GM13976 (cell line): ENCODE measurements at places on chromosomes 3 and 15.

DNA sequence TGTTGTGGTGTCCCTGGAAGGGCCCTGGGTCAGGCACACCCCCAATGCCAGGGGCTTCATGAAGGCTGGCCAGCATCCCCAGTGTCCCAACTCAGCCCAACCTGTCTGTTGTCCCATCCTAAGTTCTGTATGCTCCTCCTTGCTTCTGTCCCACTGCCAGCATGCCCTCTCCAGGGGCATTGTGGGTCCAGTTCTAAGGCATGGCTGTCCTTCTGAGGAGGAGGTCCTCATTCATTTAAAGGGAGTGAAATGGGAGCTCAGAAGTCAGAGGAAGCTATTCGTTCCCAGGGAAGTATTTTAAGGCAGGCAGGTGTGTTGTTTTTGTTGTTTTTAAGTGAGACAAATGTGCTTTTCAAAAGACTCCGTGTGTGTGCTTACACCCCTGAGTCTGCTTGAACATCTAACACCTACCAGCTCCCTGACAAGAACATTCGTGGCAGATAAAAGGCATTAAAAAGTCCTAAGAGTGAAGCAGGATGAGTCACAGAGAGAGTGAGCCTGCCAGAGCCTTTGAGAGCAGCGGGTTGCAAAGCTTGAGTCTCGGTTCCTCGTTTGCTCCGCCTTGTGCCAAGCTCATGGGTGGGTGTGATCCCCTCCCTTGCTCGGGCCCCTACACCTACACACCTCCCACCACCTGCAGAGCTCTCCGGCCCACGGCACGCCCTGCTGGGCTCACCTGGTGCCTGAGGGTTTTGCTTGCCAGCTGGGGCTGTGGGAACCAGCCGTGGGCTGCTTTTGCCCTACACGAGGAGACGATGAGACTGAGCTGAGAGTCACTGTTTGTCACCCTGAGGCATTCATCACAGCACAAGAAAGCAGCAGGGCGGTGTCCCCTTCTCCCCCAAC lies 183.4 kb upstream of the TOPAZ1 start:
- peak; percentile 80 for DNase-seq

DNA sequence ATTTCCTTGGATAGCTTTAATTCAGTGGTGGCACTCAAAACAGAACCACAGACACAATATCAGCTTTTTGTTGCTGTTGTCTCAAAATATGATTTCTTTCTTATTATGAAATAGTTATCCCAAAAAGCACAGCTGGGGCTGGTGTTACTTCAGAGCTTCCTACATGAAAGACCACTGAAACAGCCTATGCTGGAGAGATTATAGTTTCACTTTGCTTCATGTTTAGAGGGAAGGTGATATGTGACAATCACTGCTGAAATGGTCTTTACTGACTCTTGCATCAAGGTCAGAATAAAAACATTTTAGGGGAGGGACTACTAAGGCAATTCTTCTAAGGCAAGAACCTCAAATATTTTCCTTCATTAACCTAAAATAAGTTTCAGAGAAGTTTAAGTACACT lies 190.7 kb downstream of the TNIK start:
- DNase-seq = no peak

GRCh38 chr3:195612075-195612800 lies 28.5 kb upstream of the APOD start:
- peak; percentile 3 for DNase-seq

GRCh38 chr3:197737749-197738462 lies 1.2 kb upstream of the RUBCN start:
- DNase-seq = no peak

DNA sequence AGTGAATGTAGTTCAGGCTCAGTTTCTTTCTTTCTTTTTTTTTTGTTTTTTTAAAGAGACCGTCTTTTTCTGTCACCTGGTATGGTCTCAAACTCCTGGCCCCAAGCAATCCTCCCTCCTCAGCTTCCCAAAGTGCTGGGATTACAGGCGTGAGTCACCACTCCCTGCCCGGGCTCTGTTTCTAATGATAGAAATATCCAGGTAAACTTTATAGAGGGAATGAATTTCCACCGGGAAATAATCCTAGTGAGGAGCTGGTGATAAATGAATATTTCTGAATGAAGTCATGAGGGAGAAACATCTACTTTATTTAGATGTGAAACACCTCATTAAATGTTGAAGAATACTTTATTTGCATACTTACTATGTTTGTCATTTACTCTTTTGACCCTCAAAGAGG lies 7.2 kb downstream of the RNF13 start:
- no peak for DNase-seq

GRCh38 chr3:162994165-162994564 lies 1497.6 kb downstream of the OTOL1 start:
- DNase-seq = no peak

DNA sequence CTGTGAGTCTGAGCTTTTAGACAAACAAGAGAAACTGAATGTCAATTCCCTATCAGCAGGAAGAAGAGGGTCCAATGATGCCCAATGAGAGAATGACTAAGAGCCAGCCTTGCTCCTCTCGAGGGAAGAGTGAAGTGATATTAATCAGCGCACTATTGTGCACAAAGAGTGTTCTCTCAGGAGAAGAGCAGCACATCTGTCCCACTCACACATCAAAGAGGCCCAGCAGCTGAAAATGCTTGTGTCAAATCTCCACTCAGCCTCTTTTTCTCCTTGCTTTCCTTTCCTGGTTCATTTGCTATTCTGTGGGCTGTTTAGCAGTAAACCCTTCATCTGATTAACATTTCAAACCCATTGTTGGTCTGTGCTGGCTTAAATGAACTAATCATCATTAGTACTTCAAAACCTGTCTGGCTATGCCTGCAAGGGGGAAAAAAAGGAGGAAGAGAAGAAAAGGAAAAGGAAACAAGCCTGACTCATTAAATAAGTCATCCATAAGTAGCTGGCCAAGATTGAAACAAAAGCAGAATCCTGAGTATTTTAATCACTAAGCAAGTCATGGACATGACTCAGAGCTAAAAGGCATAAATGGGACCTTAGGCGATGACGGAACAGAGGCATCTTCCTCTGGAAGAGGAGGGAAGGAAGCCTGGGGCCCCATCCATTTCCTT lies 912.7 kb downstream of the TUSC7 start:
- no peak for DNase-seq

DNA sequence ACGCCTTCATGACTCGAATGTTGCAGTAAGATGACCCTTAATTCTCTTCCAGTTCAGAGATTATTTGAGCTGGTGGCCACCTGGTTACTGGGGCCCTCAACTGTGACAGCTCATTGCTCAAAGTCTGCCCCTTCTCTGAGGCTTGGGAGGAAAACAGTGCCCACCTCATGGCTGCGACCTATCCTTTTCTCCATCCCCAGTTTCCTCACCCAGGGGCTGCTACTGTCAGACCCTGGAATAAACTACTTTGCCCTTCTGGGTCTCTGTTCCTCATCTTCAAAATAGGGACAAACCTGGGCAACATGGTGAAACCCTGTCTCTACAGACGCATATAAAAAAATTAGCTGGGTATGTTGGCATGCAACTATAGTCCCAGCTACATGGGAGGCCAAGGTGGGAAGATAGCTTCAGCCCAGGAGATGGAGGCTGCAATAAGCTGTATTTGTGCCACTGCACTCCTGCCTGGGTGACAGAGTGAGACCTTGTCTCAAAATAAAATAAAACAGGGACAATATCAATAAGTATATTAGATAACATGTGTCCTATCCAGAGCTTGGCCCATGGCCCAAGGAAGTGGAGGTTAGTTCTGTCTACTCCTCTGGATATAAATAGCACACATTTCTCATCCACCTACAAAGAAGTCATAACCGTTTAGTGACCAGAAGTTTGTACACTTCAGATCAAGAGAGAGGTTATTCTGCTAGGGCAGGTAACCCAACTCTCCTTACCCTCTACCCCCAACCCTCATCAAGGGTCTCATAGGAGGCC lies 2.2 kb upstream of the RASL12 start:
- DNase-seq = no peak

DNA sequence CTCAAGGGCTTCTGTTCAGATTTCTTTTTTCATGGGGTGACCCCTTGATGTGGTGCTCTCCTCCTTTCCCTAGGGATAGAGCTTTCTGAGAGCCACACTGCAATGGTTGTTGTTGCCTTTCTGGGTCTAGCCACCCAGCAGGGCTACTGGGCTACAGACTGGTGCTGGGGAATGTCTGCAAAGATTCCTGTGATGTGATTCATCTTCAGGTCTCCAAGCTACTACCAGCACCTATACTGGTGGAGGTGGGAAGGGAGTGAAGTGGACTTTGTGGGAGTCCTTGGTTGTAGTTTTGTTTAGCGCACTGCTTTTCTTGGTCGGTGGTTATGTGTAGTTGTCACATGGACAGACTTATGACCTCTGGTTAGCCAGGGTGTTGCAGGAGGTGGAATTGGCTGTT lies 392.3 kb upstream of the CNTN6 start:
- no peak for DNase-seq

DNA sequence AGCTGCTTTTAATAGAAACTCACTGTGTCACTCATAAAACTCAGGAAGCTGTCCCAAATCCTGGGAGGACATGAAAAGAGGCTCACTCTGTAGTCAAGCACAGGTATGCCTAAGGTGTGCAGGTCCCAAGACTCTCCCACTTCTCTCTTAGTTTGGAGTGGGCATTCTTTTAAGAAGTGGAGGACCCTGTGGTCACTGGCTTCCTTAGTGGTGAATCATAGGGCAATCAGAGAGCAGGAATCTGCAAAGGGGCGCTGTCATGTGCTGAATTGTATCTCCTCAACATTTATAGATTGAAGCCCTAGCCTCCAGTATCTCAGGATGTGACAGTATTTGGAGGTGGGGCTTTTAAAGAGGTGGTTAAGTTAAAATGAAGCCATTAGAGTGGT lies 47.2 kb upstream of the ZBTB38 start:
- no peak for DNase-seq

- DNase-seq = no peak
Measured at GRCh38 chr3:195407531-195408409, 35.0 kb downstream of the ACAP2 start.

DNA sequence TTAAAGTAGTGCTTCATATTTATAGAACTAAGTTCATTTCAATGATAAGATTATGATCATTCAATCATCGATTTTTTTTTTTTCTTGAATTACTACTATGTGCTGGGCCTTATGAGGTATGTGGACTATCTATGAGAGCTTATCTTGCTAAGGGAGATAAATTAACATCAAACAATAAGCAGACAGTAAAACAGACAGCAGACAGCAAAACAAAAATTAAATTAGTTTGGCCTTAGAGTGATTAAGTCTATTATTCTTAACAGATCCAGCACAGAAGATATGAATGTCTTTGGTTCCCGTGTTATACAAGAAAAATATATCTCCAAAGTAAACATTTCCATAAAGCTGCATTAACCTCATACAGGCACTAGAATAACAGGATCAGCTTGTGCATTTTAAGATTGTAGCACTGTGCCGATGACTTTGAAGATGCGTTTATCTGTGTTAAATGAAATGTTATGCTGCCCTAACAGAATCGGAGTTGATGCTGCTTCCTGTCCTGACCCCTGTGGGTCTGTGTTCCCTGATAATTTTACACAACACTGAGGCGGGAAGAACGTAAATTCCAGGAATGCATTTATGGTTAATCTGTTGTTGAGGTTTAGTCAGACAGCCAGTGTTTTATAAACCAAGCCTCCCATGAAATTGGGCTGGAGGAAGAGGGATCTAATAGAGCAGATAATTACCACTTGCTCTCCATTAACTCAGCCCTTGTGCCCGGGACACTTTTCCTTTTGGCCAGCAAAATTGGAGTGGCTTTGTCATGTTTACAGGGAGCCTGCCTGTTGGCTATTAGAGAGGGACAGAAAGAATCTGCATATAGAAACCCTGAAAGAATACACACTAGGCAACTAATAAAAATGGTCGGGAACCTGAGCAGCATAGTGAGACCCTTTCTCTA lies 80.8 kb downstream of the GHSR start:
- no peak for DNase-seq

- no peak for DNase-seq
Measured at GRCh38 chr3:37768107-37768809, 93.4 kb upstream of the CTDSPL start.

GRCh38 chr15:50164458-50164857 lies 17.5 kb upstream of the SLC27A2 start:
- DNase-seq = no peak

- no peak for DNase-seq
Measured at GRCh38 chr15:44275150-44275830, 13.2 kb upstream of the GOLM2 start.

DNA sequence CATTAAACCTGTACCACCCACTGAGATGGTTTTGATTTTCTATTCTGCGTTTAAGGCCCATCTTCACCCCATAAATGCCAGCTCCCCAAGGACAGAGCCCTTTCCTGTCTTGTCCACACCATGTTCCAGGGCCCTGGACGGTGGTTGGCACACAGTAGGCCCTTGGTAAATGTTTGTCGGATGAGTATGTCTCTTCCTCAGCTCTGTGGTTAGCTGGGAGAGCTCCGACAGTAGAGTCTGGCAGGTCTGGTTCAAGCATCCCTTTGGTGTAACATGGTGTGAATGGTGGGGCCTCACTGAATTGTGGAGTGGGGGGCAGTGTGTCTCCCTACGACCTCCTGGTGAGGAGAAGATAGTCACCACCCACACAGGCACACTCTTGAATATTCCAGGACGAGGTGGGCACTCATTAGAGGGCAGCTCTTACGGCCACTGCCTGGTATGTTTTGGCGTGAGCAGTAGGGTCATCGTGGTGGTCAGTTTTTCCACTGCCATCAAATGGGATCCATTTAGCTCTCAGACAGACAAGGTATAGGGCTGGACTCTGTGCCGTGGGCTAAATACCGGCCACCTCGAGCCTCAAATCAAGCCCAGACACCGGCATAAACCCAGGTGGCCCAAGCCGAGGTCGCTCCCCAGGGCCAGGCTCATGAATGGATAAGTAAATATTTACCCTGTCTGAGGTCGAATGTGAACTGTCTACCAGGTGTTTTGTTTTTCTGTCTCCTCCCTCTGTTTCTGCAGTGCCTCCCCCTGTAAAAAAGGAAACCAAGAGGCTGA lies 61.3 kb downstream of the SMAD3 start:
- no peak for DNase-seq

GRCh38 chr3:177211503-177212277 lies 14.4 kb upstream of the TBL1XR1 start:
- no peak for DNase-seq

GRCh38 chr3:64867224-64867623 lies 179.4 kb upstream of the ADAMTS9 start:
- DNase-seq = no peak

GRCh38 chr3:17544632-17545031 lies 197.8 kb downstream of the TBC1D5 start:
- no peak for DNase-seq

- no peak for DNase-seq
Measured at GRCh38 chr3:111299192-111299615, 227.6 kb downstream of the NECTIN3 start.

DNA sequence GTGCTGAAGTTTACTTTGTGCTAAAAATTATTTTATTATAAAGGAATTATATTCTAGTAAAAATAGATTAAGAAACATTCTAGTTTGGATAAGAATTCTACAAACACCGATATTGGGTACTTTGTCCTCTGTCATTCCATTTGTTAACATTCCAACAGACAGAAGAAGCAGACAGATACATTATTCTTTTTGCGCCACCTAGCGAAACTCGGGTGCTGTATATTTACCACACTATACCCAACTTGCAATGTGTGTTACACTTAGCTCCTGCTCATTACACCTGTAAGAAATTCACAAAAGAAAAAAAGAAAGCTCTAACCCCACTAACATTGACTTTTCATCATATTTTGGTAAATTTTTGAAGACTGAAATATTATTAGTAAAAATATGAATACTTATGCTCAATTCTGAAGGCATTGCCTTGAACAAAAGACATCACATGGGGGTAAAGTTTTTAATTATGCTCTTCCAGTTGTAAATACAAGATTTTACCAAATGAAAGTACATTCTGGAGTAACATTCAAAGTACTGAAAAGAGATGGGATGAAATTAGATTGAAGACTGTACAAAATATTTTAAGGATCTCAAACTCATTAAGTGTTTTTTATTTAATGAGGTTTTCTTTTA lies 136.5 kb upstream of the MLF1 start:
- no peak for DNase-seq

- no peak for DNase-seq
Measured at GRCh38 chr3:161510510-161511260, 14.1 kb downstream of the OTOL1 start.
